ENCODE measurements at places on chromosomes 2 and 18.

DNA sequence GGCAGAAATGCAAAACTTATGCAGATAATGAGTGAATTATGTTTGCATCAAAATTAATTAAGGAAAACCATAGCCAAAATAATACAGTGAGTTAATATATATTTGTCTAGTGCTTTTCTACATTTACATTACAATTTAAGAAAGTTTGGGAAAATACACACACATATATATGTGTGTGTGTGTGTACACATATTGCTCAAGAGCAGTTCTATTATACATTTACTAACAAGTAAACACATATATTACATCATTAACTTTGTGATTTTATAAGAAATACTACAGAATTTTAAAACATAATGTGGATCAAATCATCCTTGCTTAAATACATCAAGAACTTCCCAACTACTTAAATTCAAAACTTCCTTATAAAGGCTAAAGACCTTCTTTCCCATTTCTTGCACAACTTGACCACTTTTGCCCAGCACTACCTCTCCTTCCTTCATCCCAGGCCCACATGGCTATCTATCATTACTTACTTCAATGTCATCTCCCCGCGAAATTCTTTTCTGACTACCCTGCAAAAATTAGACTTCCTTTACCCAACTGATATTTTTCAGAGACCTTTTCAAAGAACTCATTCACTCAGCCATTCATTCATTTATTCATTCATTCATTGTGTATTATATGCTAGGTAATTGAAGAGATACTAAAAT lies 68.4 kb downstream of the COL5A2 start:
- DNase-seq, result no peak

GRCh38 chr18:23574611-23575308 lies 11.5 kb downstream of the NPC1 start:
- DNase-seq, result no peak

DNA sequence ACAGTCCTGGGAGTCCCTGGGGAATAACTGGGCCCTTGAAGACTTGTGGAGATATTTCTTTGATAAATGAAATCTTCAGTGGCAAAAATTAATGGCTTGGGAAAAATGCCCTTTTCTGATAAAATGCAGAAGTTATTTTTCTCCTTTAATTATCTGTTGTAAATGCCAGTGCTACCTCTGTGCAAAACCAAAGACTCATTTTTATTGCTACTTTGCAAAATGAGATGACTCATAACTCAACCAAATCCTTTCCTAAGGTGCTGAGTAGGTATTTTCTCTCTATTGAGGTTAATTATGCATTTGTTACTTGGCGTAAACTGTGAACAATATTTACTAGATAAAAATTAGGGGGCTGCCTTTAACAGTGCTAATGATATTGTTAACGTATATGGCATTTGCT lies 163.9 kb downstream of the DOK6 start:
- DNase-seq, result no peak

DNA sequence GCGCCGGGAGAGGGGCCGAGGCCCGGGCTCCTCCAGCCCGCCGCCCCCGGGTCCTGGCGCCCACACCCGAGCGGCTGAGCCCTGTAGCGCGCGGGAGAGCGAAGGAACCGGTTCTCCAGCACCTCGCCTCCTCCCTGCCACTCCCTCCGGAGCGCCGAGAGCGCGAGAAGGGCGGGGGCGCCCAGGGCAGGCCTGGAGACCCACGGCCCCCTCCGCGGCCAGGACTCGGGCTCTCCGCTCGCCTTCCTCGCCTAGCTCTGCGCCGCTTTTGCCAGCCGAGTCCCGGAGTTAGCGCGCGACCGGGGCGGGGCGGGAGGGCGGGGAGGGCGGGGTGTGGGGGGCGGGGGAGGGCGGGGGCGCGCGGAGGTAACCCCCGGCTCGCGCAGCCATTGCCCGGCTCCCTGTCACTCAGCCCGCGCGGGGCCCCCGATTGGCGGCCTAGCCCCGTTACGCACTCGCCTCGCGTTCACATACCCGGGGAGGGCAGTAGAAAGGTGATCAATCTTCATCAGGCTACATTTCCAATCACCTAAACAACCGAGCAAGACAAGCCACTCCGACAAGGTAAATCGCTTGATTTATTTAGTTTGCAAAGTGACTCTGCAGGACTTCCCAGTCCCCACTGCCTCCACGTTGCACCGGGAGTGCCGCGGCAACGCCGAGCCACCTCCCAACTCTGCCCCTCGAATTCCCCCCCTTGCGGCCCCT lies at the start of gene OTX1:
Gene OTX1 (plus strand): TSS at position 497 of the 708 bp plus-strand sequence. CDS start 2,161 bp downstream, outside the sequence.
- no peak for DNase-seq

GRCh38 chr2:215705771-215706361 lies 270.0 kb upstream of the FN1 start:
- DNase-seq, result no peak

- DNase-seq, result no peak
Measured at GRCh38 chr2:47704287-47704686, 78.7 kb upstream of the MSH6 start.

- DNase-seq, result no peak
Measured at GRCh38 chr18:37671119-37671518, 105.5 kb upstream of the CELF4 start.

- no peak for DNase-seq
Measured at GRCh38 chr18:39647627-39648534, 2082.3 kb upstream of the CELF4 start.

GRCh38 chr2:26848336-26849055 lies 564 bp downstream of the DPYSL5 start:
- peak; percentile 5 for DNase-seq

GRCh38 chr2:173979751-173980351 lies 14.7 kb upstream of the SP3 start:
- no peak for DNase-seq

DNA sequence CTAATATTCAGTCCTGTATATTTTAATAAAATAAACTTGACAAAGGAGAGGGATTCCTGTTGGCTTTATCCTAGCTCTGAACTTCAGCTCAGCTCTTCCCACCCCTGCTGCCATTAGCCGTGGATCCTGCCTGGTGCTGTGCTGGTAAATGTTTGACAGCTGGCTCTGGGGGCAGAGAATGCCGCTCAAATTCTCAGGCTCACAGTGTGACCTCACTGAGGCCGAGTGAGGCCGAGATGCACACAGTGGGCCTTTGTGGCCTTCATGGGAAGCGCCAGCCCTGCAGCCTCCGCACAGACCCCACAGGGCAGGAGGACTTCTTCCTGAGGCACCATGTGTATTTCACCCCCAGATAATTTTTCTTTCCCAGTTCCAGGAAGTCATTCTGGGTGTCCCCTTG lies 16.5 kb upstream of the FAHD2A start:
- no peak for DNase-seq

- DNase-seq, result no peak
Measured at GRCh38 chr2:37984176-37984575, 59.1 kb downstream of the RMDN2 start.

DNA sequence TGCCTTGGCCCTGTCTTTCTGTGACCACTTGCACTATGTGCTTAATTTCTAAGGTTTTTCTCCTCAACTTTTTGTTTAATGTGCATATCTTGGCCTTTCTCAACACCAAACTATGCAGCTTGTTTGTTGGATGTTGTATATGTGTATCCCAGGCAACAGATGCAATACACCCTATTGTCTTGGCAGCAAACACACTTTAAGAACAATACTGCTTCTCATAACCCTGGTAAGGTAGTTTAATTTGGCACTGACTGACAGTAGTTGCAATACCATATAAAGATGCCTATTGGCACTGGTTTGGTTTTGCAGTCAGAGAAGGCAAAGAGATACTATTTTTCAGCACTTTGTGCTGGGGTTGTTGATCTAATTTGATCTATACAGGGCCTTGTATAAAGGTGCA lies 360.7 kb upstream of the CWC22 start:
- no peak for DNase-seq

DNA sequence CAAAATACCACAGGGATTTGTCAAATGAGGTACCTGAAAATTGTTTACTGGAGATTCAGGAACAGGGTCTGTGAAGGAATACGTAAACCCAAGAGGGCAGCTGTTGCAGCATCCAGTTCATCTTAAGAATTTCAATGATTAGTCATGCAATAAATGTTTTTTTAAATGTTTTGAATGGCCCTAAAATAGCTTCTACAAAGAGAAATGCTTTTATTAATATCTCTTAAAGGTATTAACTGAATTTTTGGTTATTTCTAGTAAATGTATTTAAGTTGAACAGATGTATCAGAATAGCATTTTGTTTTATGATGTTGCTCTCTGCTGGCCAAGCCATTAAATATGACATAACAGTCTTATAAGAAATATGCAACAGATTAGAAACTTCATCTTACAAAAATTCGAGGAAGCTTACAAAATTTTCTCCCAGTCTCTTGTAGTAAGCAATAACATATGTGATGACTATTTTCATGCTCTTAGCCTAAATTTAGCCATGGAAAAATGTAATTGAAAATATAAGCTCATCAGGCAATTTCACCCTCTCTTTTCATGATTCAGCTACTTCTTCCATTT lies 863.9 kb downstream of the SUCLG1 start:
- no peak for DNase-seq

DNA sequence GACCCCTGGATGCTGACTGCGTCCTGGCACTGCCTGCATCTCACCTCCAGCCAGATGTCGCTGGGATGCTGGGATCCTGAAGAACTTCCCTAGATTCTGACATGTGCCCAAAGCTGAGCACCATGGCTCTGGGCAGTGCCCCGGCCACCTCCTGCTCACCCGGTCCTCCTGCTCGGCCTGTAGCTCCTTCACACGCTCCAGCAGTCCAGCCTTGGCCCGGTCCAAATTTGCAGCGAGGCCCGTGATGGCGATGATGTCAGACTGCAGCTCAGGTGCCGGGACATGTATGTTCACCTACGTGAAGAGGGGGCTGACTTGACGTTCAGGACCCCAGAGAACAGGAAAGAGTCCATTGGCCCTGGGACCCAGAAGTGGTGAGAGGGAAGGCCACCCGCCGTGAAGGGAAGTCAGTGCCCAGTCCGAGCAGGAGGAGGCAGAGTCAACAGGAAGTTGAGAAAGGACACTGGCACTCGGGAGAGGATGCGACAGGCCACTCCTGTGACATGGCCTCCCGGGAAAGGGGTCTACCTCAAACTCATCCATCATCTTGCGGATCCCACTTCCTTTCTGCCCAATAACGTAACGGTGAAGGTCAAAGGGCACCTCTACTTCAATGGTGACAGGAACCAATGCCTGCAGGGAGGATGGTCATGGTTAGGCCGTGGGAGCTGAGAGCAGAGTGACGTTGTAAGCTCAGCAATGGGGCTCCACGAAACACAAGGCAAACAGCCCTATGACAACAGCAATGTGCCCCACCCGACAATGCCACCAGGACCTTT lies 46.7 kb downstream of the ANO7 start:
- DNase-seq, result no peak

DNA sequence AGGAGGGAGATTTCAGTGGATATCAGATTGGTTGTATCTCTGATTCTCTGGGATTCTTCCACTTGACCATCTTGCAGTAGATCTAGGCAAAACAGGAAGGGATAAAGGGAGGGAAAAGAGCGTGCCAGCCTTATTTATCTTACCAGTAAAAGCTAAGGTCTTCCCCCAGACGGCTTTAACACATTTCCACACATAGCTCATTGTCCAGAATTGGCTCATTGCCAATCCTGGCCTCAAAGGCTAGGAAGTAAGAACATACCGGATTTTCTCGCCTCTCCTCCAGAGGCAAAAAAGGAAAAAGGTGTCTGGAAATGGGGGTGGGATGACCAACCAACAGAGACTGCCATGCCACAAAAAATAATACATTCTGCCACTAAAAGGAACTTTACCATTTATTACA lies 411.6 kb upstream of the NRP2 start:
- no peak for DNase-seq

- DNase-seq, result no peak
Measured at GRCh38 chr2:233209533-233210171, 41.8 kb upstream of the ATG16L1 start.

- no peak for DNase-seq
Measured at GRCh38 chr2:169478339-169478738, 955 bp upstream of the BBS5 start.

GRCh38 chr18:44943311-44943881 lies 262.7 kb downstream of the SETBP1 start:
- DNase-seq, result no peak

DNA sequence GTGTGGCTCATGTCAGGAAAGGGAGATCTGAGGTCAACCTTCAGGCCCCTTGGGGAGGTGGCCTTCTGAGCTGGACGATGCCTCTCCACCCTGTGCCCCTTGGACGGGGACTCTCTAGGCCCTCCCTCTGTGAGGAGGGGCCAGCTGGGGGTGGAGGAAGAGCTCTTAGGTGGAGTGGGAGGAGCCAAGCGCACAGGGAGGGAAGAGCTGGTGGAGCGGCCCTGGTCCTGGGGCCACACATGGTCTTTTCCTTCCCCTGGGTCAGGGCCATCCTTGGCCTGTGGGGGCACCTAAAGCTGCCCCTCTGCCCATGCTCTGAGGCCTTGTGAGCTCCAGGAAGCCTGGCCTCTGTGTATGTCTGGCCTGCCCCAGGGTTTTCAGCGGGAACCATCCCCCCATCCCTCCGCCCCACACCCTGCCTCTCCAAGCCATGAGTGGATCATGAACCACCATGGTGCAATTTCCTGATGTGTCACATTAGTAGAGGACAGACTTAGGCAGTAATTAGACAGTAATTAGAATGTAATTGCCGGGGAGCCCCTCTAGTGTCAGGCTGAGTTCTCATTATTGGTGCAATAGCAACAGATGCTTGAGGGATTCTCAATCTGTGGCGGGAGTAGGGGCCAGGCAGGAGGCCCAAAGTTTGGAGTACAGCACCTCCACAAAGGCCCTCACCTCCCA lies 63.0 kb downstream of the GLI2 start:
- DNase-seq, result no peak

- DNase-seq, result no peak
Measured at GRCh38 chr18:57737400-57738060, 65.6 kb downstream of the ATP8B1 start.

GRCh38 chr2:56969513-56969912 lies 785.7 kb downstream of the CCDC85A start:
- no peak for DNase-seq

DNA sequence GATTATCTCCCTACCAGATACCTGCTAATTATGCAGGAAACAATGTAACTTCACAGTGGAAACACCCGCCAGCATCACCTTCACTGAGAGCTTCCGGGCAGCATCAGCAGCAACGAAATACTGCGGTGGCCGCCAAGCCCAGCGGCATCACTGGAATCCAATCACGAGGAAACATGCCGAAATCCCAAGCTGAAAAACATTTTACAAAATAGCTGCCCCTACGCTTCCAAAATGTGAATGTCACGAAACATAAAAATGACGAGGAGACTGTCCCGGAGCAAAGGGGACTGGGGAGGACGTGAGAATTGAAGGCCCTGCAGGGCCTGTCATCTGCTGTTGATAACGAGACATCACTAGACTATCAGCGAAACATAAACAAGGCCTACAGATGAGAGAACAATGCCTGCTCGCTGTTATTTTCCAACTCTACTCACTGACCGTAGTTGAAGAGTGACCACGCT lies 82.6 kb downstream of the HDAC4 start:
- DNase-seq, result no peak

DNA sequence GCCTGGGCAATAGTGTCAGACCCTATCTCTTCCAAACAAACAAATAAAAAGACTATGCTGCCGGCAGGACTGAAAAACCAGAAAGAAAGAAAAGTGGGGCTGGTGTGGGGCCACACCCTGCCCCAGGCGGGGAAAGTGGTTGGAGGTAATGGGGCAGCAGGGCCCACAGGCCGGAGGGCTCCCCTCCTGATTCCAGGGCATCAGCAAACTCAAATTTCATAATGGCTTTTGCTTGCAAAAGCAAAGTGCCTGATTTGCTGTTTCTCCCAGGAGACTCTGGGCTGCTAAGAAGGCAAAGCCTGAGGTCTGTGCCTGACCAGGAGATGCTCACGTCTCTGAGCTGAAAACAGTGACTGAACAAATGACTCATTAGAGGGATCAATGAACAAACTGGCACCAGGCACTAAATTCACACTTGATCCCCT lies 121.9 kb downstream of the HDAC4 start:
- DNase-seq, result no peak
